ENCODE measurements at places on chromosomes 3 and 15.

DNA sequence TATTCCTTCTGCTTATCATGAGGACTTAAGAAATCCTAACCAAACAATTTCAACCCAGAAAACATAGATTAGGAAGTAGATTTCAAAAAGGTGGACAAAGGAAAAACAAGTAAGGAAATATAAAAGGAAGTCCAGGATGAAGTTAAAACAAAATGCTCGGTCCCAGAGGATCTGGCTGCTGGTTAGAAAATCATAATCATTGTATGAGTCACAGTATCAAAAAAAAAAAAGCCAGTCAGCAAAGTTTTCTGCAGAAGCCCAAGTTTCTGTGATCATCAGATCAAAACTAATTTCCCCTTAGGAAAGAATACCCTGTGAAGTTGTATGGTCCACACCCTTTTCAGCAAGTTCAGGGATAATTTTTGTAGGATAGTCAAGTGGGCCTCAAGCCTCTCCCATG is 43.0 kb upstream of the LRTM1 start:
- peak; percentile 19 for DNase-seq

- no peak for DNase-seq
Measured at GRCh38 chr15:60554494-60554893, 75.6 kb upstream of the ICE2 start.

DNA sequence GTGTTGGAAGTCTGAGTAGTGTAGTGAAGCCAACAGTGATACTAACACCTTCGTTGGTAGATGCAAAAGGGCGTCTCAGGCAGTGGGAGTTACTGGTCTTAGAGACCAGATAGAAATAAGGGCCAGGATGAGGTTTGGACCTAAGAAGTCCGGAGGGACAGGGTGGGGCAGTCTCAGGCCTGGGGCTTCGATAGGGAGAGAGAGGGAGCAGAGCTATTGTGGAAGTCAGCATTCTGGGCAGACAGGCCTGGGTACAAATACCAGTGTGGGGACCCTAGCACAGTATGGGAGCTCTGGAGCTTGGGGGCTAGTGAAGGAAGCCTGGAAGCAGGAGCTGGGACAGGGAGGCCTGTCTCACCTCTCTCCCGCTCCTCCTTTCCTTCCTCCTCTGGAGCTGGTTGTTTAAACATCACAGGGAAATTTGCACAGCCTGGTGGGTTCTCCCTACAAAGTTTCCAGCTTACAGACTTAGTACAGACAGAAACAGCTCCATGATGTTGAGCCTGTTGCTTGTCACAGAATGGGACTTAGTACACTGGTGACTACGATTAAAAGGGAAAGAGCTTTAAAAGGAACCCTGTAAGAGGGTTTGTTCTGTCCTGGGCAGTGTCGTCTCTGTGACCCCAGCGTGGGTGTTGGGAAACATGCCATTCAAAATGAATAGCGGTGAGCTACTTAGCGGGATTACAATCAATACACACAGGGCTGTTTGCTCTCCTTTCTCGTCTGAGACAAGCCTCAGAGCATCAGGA is 76.4 kb upstream of the TNFAIP8L3 start:
- no peak for DNase-seq

DNA sequence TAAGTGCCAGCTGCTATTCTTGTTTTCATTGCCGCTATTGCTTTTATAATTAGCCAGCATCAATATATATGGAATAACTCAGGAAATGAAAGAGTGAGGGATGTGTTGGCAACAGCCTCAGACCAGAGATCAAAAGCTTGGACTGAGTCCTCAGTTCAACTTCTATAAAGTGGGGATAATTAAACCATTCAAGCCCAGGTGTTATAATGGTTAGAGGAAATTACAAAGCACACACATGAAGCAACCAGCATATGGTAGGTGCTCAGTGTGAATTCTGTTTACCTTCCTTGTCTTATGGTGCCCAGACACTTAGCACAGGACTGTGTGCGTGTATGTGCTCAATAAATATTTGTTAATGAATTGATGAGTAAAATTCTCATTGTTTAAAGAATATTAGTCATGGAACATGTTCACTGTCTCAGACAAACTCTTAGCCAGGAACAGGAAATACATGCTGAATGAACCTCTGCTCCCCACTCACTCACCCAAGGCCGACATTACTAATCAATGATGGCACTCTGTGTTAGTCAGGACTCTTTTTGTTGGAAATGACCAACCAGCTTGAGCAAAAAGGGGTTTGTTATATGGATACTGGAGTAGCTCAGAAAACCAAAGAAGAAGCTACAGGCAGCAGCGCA is 16.7 kb upstream of the CCDC174 start:
- DNase-seq, result no peak

DNA sequence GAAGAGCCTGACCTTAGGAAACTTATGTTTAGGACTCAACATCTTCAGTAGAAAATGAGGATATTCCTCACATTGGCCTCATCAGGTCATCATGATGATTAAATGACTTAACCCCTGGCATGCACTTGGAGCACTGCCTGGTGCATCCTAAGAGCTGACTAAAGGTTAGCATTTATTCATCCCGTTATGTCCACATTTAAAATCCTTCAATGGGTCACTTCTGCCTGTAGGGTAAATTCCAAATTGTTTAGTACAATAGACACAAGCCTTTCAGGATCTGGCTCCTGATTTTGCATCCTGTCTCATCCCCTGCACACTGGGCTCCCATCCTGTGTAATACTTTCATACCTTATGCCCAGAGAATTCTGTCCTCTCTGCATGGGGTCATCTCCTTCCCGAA is 195.2 kb upstream of the MCTP2 start:
- DNase-seq, result no peak

GRCh38 chr3:178969004-178969700 is 102.5 kb downstream of the ZMAT3 start:
- DNase-seq, result no peak

- peak; percentile 95 for DNase-seq
Measured at GRCh38 chr3:111851511-111851954, 7.5 kb upstream of the PHLDB2 start.

GRCh38 chr15:74402873-74403587 is 30.7 kb downstream of the SEMA7A start:
- DNase-seq, result no peak

Data from umbilical cord (tissue), 2 donors.